ENCODE measurements at places on chromosomes 3 and 15.

DNA sequence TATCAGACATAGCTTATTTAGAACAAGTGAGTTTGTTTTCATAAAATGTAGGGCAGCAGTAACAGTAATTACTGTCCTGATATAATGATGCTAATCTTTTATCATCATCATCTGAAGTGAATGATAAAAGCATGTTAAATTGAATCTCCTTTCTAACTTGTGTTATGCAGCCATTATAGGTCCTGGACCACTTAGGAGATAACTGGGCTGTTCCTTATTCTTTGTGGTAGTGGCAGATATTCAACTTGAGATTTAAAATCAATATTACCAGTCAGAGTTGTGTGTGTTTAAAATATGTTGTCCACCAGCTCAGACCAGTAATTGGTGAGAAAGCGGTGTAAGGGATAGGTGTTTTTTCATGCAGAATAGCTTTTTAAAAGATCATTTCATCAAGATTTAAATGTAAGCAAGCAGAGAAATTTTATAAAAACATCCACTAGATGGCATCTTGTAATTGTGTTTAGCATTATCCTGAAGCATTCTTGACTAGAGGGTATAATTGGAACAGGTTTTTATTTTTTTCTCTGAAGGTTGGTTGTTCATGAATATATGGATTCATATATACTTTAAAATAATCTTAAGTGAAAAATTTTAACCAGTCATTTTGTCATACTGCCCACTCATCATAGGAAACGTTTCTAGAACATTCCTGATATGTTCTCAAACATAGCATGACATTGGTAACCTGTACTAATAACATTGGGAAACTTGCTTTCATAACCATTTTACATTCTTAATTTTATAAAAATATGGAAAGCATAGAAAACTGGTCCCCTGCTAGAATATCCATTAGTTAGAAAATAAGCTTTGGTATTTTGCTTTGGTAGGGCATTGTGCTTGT lies 153.9 kb downstream of the BBX start:
- H3K27me3 ChIP-seq: no peaks in the 10 kb centered on the region
- peaks cover 38% of the 10 kb centered on the region for H3K4me1 ChIP-seq
- H3K4me3 ChIP-seq: peak overlapping the region; percentile 67
- H3K36me3 ChIP-seq: no peaks in the 10 kb centered on the region

- H3K4me1 ChIP-seq: peaks cover 23% of the 10 kb centered on the region
- peak overlapping the region; percentile 100 for H3K4me3 ChIP-seq
- no peaks in the 10 kb centered on the region for H3K27me3 ChIP-seq
- H3K27ac ChIP-seq: peak overlapping the region; percentile 96
Measured at GRCh38 chr15:68821190-68821840, 620 bp upstream of the ANP32A start.

DNA sequence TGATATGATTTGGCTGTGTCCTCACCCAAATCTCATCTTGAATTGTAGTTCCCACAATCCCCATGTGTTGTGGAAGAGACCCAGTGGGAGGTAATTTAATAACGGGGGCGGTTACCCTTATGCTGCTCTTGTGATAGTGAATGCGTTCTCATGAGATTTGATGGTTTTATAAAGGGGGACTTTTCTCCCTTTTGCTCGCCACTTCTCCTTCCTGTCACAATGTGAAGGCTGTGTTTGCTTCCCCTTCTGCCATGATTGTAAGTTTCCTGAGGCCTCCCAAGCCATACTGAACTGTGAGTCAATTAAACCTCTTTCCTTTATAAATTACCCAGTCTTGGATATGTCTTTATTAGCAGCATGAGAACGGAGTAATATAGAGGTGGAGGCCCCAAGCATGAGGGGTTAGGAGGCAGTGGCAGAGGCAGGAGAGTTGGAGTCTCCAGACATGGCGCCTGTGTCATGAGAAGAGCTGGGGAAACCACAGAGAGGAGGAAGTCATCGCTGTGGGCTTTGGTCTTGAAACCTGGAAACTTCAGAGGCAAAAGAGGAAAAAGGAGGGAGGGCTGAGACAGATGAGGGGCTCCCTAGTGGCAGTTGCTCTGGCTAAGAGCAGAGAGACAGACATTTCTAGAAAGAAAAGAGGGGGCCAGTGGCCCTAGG lies 107.8 kb upstream of the VEPH1 start:
- no peak overlapping the region for H3K4me3 ChIP-seq
- no peaks in the 10 kb centered on the region for H3K36me3 ChIP-seq
- no peak for DNase-seq
- no peak overlapping the region for H3K27ac ChIP-seq
- peaks cover 10% of the 10 kb centered on the region for H3K27me3 ChIP-seq

GRCh38 chr15:75672646-75673425 lies 25.1 kb downstream of the SNX33 start:
- no peaks in the 10 kb centered on the region for H3K36me3 ChIP-seq
- no peaks in the 10 kb centered on the region for H3K27me3 ChIP-seq
- H3K27ac ChIP-seq: peak overlapping the region; percentile 7
- H3K4me1 ChIP-seq: no peaks in the 10 kb centered on the region

- DNase-seq: no peak
- H3K4me3 ChIP-seq: no peak overlapping the region
- no peaks in the 10 kb centered on the region for H3K36me3 ChIP-seq
- no peaks in the 10 kb centered on the region for H3K4me1 ChIP-seq
- no peak overlapping the region for H3K27ac ChIP-seq
Measured at GRCh38 chr3:69494185-69494584, 108.3 kb upstream of the FRMD4B start.

- H3K4me3 ChIP-seq: no peak overlapping the region
- peaks cover 35% of the 10 kb centered on the region for H3K27me3 ChIP-seq
Measured at GRCh38 chr3:50373146-50374051, 14.1 kb upstream of the TMEM115 start.

DNA sequence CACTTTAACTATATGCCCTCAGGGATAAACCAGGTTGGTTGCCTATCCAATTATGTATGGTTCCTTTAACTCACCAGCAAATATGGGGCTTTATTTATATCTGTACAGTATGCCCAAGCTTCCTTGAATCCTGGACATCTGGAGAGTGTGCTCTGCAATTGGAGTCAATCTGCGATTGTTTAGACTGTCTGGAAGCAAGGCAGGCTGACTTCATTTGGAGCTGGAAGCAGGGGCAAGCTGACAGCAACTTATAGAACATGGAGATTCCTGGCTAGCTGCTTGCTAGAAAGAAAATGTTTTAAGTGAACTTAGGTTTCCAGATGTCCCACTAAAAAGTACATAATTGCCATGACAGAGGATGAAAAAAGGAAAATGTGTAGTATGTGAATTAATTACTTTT lies 63.7 kb upstream of the TPRG1 start:
- H3K27me3 ChIP-seq: peaks cover 27% of the 10 kb centered on the region
- no peaks in the 10 kb centered on the region for H3K4me1 ChIP-seq
- no peak overlapping the region for H3K4me3 ChIP-seq
- DNase-seq: no peak

- DNase-seq: no peak
- no peaks in the 10 kb centered on the region for H3K27me3 ChIP-seq
- H3K4me3 ChIP-seq: no peak overlapping the region
- no peaks in the 10 kb centered on the region for H3K36me3 ChIP-seq
Measured at GRCh38 chr15:64942356-64942755, 30.7 kb downstream of the ANKDD1A start.

GRCh38 chr3:143155756-143156155 lies 36.2 kb downstream of the CHST2 start:
- H3K4me1 ChIP-seq: peaks cover 3% of the 10 kb centered on the region
- H3K36me3 ChIP-seq: no peaks in the 10 kb centered on the region
- no peaks in the 10 kb centered on the region for H3K27me3 ChIP-seq
- no peak for DNase-seq
- H3K27ac ChIP-seq: no peak overlapping the region
- no peak overlapping the region for H3K4me3 ChIP-seq

DNA sequence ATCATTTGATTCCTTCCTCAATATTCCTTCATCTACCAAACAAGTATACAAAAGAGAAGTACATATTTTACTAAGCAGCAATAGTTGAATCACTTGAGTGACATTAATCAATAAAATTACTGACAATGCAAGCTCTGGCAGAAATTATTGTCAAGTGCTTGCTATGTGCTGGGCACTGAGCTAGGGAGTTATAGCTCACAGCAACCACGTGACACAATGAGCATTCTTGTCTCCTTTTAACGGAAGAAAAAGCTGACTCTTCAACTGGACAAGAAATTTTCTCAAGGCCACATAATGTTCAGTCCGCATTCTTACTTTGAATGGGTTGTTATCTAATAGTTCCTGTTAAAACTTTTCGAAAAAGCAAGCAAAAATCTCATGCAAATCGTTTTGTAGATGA lies 500.1 kb downstream of the PYDC2 start:
- no peak for DNase-seq
- no peak overlapping the region for H3K4me3 ChIP-seq
- H3K27me3 ChIP-seq: no peaks in the 10 kb centered on the region
- no peaks in the 10 kb centered on the region for H3K4me1 ChIP-seq
- H3K27ac ChIP-seq: no peak overlapping the region

GRCh38 chr3:81910244-81910852 lies 148.9 kb upstream of the GBE1 start:
- no peaks in the 10 kb centered on the region for H3K36me3 ChIP-seq
- H3K27me3 ChIP-seq: no peaks in the 10 kb centered on the region
- H3K27ac ChIP-seq: no peak overlapping the region
- no peak overlapping the region for H3K4me3 ChIP-seq
- no peaks in the 10 kb centered on the region for H3K4me1 ChIP-seq

DNA sequence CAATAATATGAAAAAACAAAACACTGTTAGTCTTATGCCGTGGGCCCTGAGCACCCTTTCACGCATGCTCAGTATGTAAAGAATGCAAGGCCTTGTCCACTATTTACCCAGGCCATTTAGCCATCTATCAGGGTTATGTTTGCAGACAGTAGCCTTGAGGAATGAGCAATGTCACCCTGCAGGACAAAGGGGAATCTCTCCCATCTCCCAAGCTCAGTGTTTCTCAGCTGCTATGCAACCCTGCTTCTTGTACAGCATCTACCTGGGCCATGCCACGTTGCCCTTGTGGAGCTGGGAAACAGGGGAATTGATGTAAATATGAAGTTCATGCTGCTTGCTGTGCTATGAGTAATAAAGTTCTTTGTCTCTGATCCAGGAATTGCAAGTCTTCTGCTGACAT lies 51.5 kb upstream of the SLCO2A1 start:
- H3K36me3 ChIP-seq: no peaks in the 10 kb centered on the region
- no peak overlapping the region for H3K27ac ChIP-seq
- H3K4me3 ChIP-seq: no peak overlapping the region

- H3K4me3 ChIP-seq: no peak overlapping the region
- no peaks in the 10 kb centered on the region for H3K4me1 ChIP-seq
- H3K27me3 ChIP-seq: no peaks in the 10 kb centered on the region
- no peak for DNase-seq
Measured at GRCh38 chr3:901953-902778, 190.7 kb upstream of the CNTN6 start.

DNA sequence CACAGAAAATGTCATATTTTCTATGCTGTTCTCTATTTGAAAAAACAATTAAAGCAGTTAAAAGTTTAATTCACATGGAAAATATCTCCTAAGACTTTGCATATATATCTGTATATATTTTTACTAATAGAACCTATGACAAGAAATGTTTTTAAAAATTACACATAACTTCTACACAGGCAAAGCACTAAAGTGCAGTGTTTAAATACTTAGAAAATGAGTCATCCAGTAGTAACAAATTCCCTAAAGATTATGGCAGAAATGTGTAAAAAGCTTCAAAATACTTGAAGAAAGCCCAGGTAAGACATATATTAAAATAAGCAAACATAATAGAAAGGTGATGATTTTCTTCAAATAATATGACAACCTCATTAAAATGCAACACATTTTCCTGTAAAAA lies 236.6 kb downstream of the TBC1D5 start:
- peaks cover 8% of the 10 kb centered on the region for H3K4me1 ChIP-seq
- no peak for DNase-seq
- H3K36me3 ChIP-seq: no peaks in the 10 kb centered on the region

- peaks cover 20% of the 10 kb centered on the region for H3K4me1 ChIP-seq
- no peak for DNase-seq
- H3K27ac ChIP-seq: no peak overlapping the region
- H3K27me3 ChIP-seq: no peaks in the 10 kb centered on the region
- no peak overlapping the region for H3K4me3 ChIP-seq
- no peaks in the 10 kb centered on the region for H3K36me3 ChIP-seq
Measured at GRCh38 chr15:81270781-81271491, 53.0 kb downstream of the STARD5 start.

- H3K36me3 ChIP-seq: no peaks in the 10 kb centered on the region
- H3K27ac ChIP-seq: peak overlapping the region; percentile 94
- H3K4me3 ChIP-seq: peak overlapping the region; percentile 80
- peaks cover 51% of the 10 kb centered on the region for H3K4me1 ChIP-seq
- DNase-seq: peak; percentile 79
- no peaks in the 10 kb centered on the region for H3K27me3 ChIP-seq
Measured at GRCh38 chr3:129576514-129577352, 29.7 kb downstream of the PLXND1 start.

DNA sequence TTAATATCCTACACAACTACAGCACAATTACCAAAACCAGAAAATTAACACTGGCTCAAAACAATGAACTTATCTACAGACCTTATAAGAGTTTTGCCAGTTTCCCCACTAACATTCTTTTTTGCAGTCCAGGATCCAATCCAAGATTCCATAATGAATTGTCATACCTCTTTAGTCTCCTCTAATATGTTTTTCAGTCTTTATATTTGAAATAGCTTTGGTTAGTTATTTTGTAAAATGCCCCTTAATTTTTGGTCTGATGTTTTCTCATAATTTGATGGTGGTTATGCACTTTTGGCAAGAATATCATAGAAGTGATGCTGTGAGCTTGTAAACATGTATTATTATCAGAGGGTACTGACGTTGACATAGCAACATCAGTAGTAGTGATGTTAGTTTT lies 124.3 kb downstream of the ISL2 start:
- no peaks in the 10 kb centered on the region for H3K27me3 ChIP-seq
- H3K4me3 ChIP-seq: no peak overlapping the region
- DNase-seq: no peak
- H3K27ac ChIP-seq: no peak overlapping the region

GRCh38 chr3:169813757-169814517 lies 1.2 kb upstream of the LRRC34 start:
- DNase-seq: peak; percentile 90
- peaks cover 7% of the 10 kb centered on the region for H3K36me3 ChIP-seq
- H3K4me1 ChIP-seq: peaks cover 36% of the 10 kb centered on the region
- H3K4me3 ChIP-seq: peak overlapping the region; percentile 91
- H3K27ac ChIP-seq: peak overlapping the region; percentile 98

GRCh38 chr3:46935168-46935858 lies 41.2 kb downstream of the CCDC12 start:
- H3K4me1 ChIP-seq: peaks cover 81% of the 10 kb centered on the region
- H3K36me3 ChIP-seq: peaks cover 19% of the 10 kb centered on the region
- H3K27me3 ChIP-seq: no peaks in the 10 kb centered on the region
- peak overlapping the region; percentile 92 for H3K27ac ChIP-seq
- no peak overlapping the region for H3K4me3 ChIP-seq

- peaks cover 27% of the 10 kb centered on the region for H3K27me3 ChIP-seq
- DNase-seq: no peak
- no peak overlapping the region for H3K4me3 ChIP-seq
- no peaks in the 10 kb centered on the region for H3K4me1 ChIP-seq
Measured at GRCh38 chr3:186839874-186840641, 2.5 kb upstream of the ADIPOQ start.

GRCh38 chr3:45024542-45025255 lies 1.4 kb upstream of the CLEC3B start:
- H3K36me3 ChIP-seq: no peaks in the 10 kb centered on the region
- H3K27me3 ChIP-seq: peaks cover 16% of the 10 kb centered on the region
- H3K27ac ChIP-seq: no peak overlapping the region
- no peak for DNase-seq

- H3K4me1 ChIP-seq: peaks cover 15% of the 10 kb centered on the region
- DNase-seq: no peak
- H3K27ac ChIP-seq: no peak overlapping the region
- H3K27me3 ChIP-seq: no peaks in the 10 kb centered on the region
- H3K36me3 ChIP-seq: peaks cover 45% of the 10 kb centered on the region
- no peak overlapping the region for H3K4me3 ChIP-seq
Measured at GRCh38 chr3:20097015-20097414, 56.8 kb downstream of the KAT2B start.

Measured in naive B cell (primary cell).